Neural crest cell (in vitro differentiated cells): ENCODE measurements at places on chromosomes 13 and 19.

DNA sequence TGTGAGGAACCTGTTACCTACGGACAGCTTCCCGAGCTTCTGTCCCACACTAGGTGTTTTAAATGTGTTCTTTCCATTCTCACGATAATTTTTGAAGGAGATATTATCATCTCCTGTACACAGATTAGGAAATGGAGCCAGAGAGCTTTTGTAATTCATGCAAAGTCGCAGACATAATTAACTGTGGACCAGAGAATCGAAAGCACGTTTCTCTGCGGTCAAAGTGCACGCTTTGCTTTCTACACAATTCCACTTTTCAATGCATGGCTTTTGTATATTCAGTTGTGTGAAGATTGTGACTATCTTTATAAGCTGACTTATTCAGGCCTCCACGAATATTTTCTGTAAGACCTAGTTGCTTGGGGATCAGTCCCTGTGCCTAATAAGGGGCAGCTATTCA lies 81.7 kb upstream of the SLC10A2 start:
- no peak for DNase-seq

- no peak for DNase-seq
Observed at GRCh38 chr13:99320693-99321481, 13.7 kb upstream of the GPR183 start.

DNA sequence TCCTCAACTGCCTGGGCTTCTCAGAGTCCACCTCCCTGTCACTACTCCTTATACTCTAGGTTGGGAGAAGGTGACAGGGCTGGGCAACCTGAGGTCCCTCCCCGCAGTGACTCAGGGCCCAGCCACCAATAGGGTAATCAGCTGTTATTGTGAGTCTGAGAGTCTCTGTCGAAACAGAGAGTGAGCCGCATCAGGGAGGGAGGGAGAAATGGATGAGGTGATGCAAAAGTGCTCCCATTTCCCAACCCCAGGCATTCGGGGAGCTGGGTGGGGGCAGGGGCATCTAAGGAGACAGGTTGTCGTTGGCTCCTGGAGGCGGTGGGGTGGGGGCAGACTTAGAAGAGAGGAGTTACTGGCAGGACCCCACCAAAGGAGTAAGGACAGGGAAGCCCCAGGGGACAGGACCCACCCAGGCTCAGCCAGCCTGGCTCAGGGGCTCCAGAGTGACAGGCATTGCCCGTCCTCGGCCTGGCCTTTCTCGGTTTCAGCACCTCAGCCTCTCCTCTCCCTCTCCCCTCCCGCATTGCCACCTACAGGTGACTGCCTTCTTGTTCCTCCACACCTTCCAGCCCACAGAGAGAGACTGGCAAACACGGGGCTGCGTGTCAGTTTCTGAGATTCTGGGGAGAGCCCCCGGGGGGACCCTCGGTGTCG lies at the start of gene DMKN:
Gene DMKN (minus strand): TSS at position 22 of the 654 bp plus-strand sequence. CDS start 174 bp downstream, outside the sequence.
- no peak for DNase-seq

- peak; percentile 61 for DNase-seq
Observed at GRCh38 chr19:4597975-4598671, 38.6 kb upstream of the SEMA6B start.

DNA sequence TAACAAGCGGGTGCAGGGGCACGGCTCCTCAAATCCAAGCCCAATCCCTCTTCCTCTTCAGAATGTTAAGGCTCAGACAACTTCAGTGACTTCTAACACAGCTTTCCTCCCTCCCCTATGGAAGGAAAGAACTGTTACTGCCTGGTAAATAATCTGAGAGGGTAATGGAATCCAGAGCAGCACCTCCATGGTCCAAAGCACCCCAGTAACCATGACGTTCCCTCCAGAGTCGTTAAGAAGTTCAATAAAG lies 969 bp downstream of the AKT2 start:
- DNase-seq, result no peak

GRCh38 chr13:25570185-25570584 lies 198.4 kb downstream of the ATP8A2 start:
- no peak for DNase-seq

DNA sequence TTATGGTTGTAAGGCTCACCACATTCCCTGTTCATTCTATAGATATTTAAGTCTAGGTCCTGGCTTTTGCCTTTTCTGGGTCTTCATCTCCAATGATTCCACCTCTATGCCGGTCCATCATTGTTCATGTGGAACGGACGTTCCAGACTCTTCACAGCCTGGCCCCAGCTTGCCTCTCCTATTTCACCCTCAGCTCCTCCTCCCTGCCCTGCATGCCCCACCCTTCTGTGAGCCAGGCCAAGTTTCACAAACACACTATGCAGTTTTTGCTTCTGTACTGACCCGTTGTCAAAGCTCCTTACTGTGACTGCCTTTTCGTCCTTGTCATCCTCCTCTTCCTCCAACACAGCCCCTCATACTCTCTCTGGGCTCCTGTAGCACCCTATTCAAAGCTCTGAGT lies 31.3 kb downstream of the TEX26 start:
- no peak for DNase-seq

- no peak for DNase-seq
Observed at GRCh38 chr19:44745341-44745831, 3.1 kb upstream of the BCL3 start.

DNA sequence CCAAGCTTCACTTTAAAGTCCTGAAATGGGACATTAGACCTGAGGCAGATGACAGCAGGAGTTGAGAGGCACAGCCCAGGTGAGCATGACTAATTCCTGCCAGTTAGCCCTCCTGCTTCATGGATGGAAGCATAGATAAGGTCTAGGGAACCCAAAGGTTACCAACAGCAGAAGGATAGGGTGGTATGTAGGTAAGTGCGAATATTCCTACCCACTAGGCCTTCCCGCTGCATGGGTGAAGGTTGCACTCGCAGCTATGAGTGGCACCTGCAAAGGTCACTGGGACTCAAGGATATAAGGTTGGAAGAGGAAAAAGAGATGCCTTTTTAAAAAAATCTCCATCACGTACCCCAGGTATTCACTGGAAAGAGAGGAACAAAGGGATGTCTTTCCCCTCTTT lies 12.2 kb upstream of the MLLT1 start:
- no peak for DNase-seq

GRCh38 chr19:3409346-3410064 lies 43.1 kb downstream of the NFIC start:
- DNase-seq, result no peak

- peak; percentile 9 for DNase-seq
Observed at GRCh38 chr19:43316591-43317319, 36.7 kb upstream of the CD177 start.

- DNase-seq, result no peak
Observed at GRCh38 chr19:52211203-52211602, 21.4 kb downstream of the PPP2R1A start.

DNA sequence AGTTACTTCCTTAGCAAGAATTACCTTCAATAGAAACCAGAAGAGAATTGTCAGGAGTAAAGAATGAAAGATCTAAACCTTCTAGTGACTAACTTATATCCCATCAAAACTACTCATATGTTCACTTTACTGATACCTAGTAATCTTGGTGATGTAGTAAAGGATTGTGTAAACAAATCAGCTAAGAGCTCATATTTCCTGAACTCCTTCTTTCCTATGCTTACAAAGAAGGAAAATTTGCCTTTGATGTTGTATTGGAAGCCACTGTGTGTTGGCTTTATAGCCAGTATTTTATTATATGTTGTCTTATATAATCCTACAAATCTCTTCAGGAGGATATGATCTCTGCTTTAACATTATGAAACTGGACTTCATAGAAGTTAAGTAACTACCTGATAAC lies 671.0 kb downstream of the PCDH9 start:
- DNase-seq, result no peak

GRCh38 chr13:101397742-101398141 lies 18.6 kb downstream of the NALCN start:
- no peak for DNase-seq

DNA sequence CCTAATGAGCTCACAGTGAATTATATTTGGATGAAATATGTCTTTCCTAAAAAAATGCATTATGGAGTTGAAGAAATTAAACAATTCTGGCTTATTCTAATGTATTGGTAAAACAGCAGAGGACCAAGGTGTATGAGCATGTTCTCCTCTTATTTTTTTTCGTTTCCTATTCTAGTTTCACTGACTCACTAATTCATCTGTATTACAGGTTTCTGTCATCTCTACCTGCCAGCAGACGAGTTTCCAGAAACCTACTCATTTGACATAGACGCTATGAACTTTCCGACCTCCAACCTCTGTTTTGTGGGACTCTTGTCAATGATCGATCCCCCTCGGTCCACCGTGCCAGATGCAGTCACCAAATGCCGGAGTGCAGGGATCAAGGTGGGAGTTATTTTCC lies 20.3 kb downstream of the ATP12A start:
- no peak for DNase-seq

DNA sequence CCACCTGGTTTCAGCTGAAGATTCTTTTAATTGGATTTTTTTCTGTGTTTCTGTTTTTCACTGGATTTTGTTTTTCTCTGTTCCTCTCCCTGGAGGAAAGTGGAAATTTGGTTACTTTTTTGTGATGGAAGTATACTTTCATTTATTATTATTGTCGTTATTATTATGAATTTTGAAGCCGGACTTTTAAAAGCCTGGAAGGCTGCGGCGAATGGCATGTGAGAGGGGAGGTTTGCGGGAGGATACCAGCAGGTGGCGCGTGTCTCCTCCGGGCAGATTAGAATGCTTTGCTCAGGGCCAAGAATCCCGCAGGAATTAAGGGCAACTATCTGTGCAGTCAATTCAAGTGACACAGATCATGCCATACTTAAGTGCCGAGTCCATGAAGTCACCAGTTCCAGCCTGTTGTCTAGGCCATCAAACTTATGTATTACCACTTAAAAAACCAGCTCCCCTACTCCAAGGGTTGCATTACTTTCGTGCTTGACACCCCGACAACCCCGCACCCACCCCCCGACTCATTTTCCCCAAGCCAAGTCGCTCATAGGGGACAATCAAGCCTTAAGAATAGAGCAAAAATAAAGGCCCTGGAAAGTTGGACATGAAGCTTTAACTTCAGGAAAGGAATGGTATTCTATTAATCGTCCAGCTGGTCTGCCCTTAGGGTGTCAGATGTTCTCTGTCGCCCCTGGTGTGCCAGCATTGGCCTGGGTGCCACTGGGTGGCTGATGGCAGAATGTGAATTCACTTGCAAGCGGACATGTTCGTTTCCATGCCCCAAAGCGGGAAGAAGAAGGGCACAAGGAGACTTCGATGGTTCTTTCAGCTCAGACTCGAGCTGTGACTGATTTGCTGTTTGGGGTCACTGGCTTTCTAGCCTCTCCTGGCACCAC lies 1.3 kb upstream of the LRCH1 start:
- DNase-seq, result peak; percentile 81

DNA sequence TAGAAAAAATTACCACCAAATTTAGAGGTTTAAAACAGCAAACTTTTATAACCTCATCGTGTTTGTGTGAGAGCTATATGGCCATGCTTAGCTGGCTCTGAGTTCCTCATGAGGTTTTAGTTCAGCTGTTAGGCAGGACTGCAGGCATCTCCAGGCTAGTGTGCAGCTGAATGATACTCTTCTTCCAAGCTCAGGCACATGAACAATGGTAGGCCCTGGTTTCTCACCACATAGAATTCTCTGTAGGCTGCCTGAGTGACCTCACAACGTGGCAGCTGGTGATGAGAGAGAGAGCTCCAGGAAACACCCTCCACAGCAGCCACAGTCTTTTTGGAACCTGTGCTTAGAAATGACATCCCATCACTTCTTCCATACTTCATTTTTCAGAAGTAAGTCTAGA lies 540.6 kb upstream of the MIR17HG start:
- no peak for DNase-seq

DNA sequence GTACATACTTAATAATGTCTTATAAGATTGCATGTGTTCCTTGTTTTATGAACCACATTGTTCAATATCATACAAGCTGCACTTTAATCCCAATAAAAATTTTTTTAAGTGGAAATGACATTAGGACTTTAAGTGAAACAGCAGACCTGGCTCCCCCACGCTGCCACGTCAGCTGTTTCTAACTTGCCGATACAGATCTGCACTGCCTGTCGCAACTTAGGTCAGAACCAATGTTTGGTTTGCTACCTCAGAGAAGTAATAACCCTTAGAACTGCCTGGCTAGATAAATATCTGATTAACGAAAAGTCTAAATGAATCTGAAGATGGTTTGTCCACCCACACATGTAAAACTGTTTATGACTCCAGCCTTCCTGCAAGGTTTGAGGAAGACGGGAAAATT lies 327.5 kb upstream of the DACH1 start:
- DNase-seq, result no peak

DNA sequence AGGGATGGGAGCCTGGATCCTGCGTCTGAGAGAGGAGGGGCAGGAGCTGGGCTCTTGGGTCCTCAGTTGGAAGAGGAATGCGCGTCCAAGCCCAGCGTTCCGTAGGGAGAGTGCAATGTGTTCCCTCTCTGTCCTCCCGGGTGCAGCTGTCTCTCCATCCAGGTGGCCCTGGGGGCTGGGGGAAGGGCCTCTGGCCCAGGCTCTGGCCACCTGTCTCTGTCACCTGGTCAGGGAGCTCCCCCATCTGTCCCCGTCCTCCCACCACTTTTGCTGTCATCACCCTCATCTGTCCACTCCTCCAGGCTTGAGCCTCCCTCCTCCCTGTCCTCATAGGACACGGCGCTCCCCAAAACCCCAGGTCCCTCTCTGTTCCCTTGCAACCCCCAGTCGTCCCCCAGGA lies 3.7 kb upstream of the SBK2 start:
- DNase-seq, result no peak

DNA sequence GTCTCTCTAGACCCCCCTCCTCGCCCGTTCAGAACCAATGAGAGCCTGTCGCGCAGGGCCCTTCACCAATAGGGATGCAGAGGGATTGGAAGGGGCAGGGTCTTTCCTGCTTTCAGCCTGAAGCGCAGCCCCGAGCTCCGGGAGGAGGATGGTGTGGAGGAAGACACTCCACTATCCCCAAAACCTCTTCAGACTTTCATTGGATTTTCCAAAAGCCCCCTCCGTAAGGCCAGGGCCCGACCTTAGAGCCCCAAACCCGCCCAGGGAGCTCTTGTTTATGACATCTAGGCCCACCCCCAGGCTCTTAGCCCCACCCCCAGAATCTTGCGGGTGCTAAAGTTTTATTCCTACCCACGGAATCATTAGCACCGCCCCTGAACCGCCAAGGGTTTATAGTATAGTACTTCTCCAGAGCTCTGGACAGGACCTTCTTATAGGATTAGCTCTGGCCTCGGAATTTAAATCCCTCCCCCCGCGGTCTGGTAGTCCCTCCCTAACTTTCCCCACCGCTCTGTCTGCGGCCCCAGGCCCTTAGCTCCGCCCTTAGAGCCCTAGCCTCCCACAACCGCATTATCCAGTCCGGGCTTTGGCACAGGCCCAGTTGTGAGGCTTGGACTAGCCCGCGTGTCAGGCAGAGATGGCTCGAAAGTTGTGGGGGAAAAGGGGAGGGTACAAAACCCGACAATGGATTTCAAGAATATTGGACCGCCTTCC lies 6.6 kb upstream of the EML2 start:
- peak; percentile 72 for DNase-seq
